ENCODE measurements at places on chromosomes 13 and 19.

DNA sequence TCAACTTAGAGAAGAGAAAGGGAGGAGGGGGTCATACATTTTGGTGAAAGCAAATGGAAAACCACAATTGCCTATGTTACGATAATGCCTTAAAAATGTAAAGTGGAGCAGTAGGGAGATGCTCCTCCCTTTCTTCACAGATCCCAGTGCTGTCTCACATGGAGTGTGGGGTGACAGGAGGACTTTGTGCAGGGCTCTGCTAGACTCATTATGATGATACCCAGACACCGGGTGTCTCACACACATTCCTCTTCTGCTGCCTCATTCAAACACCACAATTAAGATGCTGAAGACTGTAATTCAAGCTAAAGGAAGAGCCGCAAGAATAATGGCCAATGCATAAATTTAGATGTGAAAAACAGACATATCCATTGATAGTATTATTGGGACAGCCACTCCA lies 150.6 kb downstream of the LHFPL6 start:
- DNase-seq: no peak

GRCh38 chr19:18317961-18318800 lies 4.7 kb downstream of the LSM4 start:
- DNase-seq: no peak

DNA sequence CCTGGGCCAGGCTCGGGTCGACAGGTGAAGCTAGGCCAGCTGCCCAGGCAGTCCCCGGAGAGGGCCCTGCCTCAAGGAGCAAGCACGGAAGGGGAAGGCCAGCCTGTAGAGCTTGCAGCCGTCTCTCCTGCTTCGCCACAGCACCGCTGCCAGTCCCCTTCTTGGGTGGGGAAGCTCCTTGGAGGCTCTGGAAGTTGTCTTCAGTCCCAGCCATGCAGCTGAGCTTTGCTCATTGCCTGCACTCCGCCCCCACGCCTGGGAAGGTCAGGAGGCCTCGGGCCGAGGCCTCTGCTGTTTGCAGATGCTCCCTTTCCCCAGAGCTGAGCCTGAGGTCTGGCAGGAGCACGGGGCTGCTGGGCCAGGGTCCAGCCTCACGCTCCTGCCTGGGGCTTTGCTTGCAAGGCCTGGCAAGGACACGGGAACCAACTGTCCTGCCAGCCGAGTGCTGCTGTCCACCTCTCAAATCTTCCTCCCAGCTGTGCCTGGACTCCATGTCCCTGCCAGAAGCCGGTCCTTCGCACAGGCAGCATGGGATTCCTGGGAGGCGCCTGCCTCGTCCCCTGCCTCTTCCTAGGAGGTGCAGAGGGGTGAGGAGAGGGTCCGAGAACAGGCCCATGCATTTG lies 13.3 kb downstream of the PLEKHF1 start:
- DNase-seq: no peak

DNA sequence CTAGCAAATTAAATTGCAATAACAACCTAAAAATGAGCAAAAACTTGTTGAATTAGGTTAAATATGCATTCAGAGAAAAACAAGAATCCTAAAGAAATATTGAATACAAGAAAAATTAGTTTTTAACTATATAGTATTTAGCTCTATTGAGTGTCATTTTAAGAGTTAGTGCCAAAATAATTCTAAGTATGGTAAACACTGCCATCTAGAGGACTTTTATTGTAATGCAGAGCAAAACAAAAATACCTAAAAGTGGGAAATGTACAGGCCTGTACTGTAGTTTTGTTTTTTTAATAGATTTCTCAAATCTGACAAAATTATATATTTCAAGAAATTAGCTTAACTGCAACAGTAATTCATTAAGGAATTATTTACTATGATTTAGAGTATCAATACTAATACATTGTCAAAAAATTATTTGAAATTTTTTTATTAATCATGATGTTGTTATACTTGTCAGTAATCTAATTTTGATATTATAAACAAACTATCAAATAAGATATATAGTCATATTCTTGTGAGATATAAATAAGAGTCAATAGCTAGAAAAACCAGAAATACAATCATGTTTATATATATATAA lies 8.2 kb upstream of the PCDH9 start:
- no peak for DNase-seq

Measured in GM12891 (cell line).